ENCODE measurements at places on chromosomes 11 and 22.

GRCh38 chr11:81002374-81002773 lies 1561.5 kb upstream of the TENM4 start:
- no peak for DNase-seq

DNA sequence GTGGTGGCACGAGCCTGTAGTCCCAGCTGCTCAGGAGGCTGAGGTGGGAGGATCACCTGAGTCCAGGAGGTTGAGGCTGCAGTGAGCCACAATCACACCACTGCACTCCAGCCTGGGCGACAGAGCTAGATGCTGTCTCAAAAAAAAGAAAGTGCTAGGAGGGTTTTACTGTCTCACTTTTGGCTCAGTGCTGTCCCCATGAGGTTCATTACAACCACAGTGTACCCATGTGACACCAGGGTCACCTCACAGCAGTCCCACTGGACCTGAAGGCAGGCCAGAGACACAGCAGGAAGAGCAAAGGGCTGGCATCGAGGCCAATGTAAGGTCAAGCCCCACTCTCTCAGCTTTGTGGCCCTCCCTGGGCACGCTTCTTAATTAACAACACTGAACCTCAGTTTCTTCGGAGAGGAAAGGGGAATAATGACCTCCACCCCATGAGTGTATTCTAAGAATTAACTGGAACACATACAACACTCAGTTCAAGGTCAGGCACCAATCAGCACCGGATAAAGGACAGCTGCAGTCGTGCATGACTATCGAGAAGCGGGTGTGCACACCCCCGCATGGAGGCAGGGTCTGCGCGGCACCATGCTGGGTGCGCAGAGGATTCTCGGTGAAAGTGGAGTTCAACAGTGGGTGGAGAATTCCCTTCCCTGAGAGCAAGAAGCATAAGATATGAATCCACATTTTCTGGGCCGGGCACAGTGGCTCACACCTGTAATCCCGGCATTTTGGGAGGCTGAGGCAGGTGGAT lies 30.9 kb upstream of the BAIAP2L2 start:
- no peak for DNase-seq

DNA sequence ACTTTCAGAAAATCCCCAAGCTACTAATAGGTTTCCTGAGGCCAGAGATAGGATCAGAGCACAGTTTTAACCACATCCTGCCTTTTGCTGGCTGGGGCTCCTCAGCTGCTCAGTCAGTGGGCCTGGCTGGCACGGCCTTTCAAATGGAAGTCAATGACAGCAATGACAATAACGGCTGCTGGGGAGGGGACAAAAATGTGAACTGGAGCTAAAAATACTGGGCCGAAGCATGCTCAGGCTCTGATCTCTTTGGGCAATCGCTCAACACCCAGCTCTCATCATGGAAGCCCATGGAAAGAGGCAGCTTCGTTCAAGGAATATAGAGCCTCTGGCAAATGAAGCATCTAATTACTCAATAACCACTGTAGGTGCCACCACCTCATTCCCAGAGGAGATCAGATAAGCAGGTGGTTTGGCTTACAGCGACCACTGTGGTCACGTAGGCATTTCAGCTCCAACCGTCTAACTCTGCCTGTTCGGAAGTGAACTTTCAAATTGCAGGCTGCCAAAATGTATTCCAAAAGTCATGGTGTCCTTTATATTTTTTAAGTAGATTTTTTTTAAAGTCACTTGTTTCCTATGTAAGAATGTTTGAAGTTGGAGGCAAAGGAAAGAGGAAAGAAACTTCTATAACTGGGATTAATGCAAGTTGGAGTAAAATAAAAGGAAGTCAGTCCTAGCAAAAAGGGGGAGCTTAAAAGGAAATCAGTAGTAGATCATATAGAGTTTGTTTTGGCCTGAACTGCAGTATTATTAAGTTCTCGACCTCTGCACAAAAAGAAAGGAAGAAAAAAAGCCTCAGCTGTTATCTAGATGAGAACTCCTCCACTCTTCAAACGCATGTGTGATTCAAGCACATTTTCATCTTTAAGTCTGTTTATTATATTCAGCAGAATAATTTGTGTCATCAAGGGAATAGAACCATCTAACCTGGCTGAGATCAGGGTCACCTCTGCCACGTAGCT lies 14.1 kb downstream of the WT1 start:
- DNase-seq: no peak

DNA sequence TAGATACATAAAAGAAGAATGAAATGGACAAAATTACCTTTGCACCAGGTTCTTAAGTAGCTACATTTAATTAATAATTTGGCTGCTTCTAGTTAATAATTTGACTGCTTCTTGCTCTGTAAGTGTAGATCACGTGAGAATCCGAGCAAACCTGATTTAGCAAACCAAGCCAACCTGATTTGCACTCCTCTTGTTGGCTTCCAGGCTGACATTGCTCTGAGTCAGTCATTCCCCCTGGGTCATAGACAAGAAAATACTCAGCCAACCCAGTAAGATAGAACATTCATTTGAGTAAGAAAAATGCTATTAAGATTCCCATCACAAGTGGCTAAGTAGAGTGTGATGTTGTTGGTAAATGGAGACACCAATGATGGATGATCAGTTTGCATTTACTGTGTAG lies 304.1 kb downstream of the C11orf87 start:
- no peak for DNase-seq

GRCh38 chr22:17717708-17718107 lies 56.6 kb downstream of the BID start:
- no peak for DNase-seq

GRCh38 chr11:130839981-130840666 lies 76.2 kb downstream of the SNX19 start:
- DNase-seq: no peak

DNA sequence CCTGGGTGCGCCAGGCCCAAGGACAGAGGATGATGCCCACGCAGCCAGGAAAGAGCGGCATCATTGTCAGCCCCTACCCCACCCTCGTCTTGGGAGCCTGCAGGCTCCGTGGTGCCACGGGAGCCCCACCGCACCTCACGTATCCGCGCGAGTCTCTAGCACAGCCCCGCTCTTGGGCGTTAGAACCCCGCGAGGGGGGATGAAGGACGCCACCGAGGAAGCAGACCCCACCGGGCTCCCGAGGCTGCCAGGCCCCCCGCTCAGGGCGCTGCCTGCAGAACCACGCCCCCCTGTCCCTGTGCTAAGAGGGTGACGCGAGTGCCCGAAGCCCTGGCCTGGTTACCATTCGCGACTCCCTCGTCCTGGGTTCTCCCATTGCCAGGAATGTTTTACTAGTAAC lies 52.3 kb upstream of the MS4A8 start:
- no peak for DNase-seq

DNA sequence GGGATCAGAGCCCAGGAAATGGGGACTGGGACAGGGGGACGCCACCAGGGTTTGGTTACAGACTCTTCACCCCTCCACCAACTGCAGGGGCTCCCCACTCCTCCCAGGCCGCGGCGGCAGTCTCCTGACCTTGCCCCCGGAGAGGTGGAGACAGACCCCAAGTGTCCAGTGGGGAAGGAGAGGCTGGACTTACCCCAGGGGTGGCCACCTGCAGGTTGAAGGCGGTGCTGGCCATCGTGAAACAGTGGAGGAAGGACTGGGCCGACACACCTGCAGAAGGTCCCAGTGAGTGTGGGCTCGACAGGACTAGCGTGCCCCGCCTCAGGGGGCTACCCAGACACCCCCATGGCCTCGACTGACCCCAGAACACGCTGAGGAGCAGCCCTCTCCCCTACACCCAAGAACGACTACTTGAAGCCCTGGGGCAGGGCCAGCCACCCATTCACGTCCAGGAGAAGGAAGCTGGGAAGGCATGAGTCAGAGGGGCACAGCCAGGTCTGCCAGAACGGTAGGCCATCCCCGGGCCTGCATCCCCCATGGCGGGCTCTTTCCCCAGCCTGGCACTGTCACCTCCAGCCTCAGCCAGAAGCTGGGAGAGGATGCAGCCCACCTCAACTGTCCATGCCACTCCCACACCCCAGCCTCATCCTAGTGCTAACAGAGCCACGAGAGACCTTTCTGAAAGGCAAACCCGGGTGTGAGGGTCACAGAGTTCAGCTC lies 2.3 kb downstream of the GATD1 start:
- no peak for DNase-seq

- DNase-seq: no peak
These were observed 13.8 kb downstream of the OR5B21 start for GRCh38 chr11:58494101-58494500.

DNA sequence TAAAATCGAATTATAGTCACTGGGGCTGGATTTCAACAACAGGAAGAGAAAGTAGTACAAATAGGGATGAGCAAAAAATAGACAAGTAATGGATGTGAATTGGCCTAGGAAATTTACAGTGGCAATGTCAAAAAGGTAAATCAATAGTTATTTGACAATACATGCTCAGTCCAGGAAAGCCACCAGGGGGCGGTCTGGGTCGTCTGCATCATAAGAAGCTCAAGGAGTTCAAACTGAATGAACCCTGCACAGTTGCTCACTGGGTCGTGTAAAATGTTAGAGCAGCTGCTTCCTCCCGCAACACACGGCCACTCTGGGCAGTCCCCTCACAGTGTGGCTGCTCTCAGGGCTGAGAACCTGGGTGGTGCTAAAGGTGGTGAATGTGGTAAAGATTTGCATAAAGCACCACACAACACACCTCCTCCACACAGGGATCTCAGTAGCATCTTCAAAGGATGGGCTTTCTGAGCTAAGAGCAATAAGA lies 85.9 kb downstream of the ZNF280B start:
- DNase-seq: peak; percentile 14

GRCh38 chr11:10601837-10602236 lies 33.4 kb upstream of the LYVE1 start:
- DNase-seq: no peak

GRCh38 chr11:83122766-83123165 lies 34.2 kb upstream of the PCF11 start:
- DNase-seq: no peak

GRCh38 chr22:27196606-27197005 lies 539.2 kb downstream of the MIAT start:
- no peak for DNase-seq

- DNase-seq: no peak
These were observed 91.5 kb upstream of the FGF3 start for GRCh38 chr11:69910519-69911309.

DNA sequence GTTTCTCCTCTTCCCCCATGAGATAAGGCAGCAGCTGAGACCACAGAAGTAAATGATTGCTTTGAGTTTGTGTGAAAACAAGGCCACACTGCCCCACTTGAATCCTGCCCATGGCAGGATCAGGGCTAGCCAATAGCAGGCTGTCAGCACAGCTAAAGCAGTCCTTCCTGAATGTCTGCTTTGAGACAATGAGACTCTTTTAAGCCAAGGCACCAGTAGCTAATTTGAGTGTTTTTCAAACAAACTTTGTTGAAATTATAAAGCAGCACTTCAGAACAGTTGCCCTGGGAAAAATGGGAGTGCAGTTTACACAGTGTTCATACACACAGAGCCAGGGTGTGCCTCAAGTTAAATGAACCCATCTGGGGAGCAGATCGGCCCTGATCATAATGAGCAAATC lies 103.5 kb upstream of the OR5AK2 start:
- no peak for DNase-seq

- no peak for DNase-seq
These were observed 25.5 kb upstream of the TSPAN18 start for GRCh38 chr11:44701276-44701675.

GRCh38 chr11:66557733-66558326 lies 10.6 kb downstream of the CTSF start:
- DNase-seq: no peak

DNA sequence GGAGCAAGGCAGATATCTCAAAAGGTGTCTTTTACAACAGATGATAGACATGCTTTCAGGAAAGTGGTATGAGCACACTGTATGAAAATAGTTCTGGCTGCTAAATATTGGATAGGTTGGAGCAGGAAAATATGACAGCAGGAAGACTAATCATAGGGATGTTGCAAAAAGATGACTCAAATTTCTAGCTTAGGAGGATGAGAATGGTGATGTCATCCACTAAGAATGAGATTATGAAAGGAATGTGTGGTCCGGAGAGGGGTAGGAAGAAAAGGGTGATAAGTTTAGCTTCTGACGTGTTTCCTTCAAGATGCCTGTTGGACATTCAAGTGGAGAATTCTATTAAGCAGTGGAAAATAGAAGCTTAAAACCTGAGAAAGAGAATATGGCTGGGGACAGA lies 46.4 kb downstream of the RCN1 start:
- no peak for DNase-seq

GRCh38 chr11:11309906-11310305 lies 43.1 kb downstream of the CSNK2A3 start:
- no peak for DNase-seq

GRCh38 chr11:104905271-104905670 lies 7.0 kb upstream of the CASP12 start:
- no peak for DNase-seq

DNA sequence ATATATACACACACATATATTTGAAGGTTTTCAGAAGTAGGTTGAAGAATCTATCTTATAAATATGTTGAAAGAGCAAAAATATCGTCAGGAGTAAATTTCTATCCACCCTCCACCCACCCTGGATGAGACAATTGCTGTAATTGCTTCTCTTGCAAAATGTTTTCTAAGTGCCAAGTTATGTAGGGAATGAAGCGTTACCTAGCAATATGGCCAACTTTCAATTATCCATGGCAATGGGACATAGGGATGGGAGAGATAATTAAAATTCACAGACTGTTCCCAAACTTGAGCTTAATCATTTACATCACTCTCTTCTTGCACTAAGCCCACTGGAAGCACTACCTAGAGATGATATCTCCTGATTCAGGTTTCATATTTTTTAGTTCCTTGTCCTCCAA lies 806.2 kb upstream of the RAG2 start:
- DNase-seq: no peak

Data from stimulated activated CD8-positive, alpha-beta memory T cell treated with anti-CD3 and anti-CD28 coated beads, Interleukin-7, amount 100 ng/mL, for 1 hour (primary cell).